ENCODE measurements at places on chromosomes 5 and 9.

DNA sequence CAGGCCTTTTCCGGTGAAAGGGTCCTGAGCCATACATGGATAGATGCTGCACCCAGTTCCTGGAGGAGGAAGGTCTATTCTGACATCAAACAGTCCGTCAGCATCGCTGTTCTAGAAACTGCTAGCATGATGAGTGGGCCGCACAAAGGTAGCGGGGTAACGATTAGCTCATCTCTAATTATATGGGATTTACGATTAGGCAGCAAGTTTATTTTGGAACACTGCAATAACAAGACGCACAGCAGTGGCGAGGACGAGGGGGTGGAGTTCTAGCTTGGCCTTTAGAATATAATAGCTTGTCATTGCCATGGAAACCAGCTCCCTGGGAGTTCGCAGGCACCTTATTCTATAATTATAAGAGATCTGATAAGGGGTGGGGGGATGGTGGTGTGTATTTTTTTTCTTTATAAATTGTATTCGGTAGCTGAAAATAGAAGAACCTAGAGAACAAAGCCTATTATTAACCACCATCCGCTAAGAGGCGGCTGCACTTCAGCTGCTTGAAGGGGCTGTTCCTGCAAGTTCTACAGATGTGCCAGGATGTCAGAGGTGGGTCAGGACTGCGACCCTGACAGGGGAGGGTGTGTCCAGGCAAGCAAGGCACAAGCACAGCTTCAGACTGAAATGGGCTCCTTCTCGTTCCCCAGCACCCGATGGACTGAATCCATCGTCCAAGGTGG lies 311.0 kb downstream of the AGTPBP1 start:
- no peak for DNase-seq

DNA sequence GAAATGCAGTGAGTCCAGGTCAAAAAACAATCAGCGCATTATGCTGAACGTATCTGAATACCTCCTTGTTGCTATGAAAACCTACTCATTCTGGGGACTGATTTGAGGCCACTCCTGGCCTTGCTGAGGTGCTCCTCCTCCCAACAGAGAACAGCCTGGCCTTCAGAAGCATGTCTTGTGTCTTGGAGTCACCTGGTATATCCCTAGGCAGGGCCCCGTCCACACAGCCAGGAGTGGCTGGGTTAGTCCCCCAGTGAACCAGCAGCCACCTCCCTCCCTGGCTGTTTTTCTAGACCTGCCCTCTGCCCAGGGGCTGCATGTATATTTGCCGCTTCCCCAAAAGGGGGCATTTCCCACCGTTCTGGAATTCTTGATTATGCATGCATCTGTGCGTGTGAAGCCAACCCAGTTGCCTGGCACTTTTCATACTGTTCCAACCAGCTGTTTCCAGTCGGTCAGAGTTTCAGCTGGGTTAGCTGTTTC lies 99.2 kb upstream of the SPATA31C2 start:
- no peak for DNase-seq

DNA sequence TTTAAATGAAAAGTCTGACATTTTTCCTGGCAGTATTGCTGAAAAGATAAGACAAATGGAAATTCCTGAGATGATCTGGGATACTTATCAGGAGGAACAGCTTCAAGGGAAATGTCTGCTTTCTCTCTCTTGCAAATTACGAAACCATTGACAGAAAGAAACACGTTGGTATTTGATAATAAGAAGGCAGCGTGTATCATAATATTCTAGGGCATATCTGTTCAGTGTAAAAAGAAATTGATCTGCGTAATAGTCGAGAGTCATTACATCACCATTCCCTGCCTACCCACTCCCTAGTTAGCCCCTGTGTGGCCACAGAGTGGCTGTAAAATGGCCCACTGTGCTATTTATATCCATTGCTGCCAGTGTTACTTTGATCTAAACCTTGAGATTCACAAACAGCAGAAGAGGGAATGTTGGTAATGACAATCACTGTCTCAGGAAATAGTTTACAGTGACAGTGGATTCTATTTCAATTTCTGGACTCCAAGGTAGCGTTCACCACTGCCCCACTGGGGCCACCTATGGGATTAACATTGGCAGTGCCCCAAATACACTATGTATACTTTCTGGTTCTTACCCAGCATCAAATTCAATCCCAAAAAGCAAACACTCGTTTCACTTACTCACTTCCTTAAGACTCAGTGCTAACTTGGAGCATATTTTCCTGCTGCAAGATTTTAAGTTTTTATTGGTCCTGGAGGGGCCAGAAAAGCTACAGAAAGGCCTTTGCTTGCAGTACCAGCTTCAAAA lies 133.4 kb upstream of the GAS1 start:
- no peak for DNase-seq

- DNase-seq = no peak
Observed at GRCh38 chr5:75951158-75951557, 132.0 kb upstream of the SV2C start.

- DNase-seq = no peak
Observed at GRCh38 chr5:163658702-163659567, 153.5 kb downstream of the MAT2B start.

DNA sequence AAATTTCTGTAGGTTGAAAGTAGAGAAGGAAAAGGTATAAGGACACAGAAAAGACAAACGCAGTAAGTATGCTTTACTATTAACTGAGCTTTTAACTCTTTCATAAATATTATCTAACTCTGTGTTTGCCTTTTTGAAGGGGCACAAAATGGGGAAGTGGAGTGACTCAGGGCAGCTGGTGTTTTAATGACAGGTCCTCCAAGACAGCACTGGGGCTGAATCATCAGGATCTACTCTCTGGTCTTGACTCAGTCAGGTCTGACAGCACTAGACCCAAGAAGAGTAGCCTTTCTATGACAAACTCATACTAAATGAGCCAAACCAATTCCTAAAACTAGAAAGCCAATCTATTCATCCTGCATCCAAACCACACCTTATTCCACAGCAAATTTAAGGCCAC lies 102.2 kb downstream of the APTX start:
- DNase-seq = no peak

GRCh38 chr5:35820735-35821134 lies 36.0 kb upstream of the IL7R start:
- DNase-seq = no peak

GRCh38 chr5:78360924-78361630 lies 660 bp downstream of the SCAMP1 start:
- peak; percentile 78 for DNase-seq

DNA sequence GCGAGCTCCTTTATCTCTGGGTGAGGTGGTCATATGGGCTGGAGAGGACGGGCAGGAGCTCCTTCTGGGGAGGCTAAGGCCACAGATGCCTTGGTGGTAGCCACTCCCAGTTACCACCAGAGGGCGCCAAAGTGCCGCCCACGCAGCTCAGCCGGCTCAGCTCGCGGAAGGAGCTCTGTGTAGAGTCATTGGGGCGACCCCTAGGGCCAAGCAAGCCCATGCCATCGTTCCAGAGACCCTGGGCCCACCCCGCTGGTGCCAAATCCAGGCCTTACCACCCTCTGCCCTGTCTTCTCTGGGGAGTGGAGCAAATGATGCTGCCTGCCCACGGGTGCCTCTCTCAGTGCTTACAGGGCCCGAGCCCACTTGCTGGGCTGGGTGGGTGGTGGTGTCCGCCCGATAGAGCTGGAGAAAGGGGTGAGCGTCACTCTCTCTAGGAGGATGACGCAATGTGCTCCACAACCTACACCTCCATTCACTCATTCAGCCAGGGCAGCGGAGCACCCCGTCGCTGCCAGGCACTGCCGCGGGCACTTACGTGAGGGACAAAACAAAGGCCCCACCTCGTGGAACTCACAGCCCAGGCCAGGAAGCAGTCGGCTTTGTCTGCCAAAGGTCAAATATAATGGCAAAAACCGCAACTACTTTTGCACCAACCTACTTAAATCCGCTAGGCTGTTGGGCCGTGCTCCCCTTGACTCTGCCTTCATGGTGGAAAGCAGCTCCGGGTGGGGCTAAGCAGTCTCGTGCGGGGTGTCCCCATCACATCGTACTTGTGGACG lies 13.8 kb downstream of the TSPAN17 start:
- DNase-seq = peak; percentile 80

- no peak for DNase-seq
Observed at GRCh38 chr5:122971333-122971732, 65.2 kb downstream of the PPIC start.

DNA sequence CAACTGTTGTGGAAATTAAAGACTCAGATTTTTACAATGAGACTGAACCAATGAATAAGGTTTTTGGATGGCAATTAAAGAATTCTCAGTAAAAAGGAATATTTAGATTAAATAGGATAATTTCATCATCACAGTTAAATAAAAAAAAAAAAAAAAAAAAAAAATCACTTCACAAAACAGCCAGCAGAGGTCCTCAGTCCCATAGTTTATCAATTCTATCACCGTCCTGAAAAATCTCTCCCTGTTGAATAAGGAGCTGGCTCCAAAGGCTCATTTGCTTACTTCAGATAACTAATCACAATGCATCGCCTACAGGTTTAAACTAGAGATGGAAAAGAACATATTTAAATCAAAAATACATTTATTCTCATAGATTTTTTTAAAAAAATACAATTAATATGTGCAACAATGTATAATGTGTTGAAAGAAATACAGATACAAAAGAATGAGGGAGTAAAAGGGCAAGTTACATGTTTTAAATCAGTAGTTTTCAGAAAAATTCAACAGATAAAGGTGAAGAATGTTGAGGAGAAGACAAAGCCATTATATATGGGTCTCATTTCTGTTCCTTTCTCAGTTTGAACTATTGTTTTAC lies 175.8 kb upstream of the CHD1 start:
- DNase-seq = no peak

DNA sequence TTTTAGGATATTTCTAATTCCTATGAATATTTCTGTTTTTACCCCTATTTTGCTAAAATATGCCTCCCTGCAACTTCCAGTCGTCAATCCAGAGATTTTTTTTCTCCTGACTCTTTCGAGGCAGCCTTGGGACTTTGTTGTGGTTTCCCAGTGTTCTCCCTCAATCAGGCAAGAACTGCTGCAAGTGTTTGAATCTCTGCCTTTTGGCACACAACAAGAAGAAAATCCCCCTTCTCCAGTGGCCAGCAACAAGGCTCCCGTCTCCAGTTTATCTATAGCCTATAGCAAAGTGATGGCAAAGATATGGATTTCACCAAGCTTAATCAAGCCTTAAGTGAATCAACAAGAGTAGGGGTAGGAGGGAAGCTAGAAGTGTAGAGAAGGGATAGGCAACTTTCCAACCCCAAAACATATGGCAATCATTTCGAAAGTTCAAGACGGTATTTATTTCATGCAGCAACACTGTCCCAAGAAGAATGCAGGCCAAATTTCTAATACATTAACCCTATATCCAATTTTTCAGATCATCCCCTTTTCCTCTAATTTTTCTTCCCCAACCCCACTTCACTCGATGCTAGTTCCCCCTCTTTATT lies 37.7 kb upstream of the PAPPA start:
- no peak for DNase-seq

- no peak for DNase-seq
Observed at GRCh38 chr5:1564182-1564748, 40.5 kb upstream of the LPCAT1 start.

GRCh38 chr9:137612741-137613142 lies 6.1 kb upstream of the EHMT1 start:
- DNase-seq = no peak
